ENCODE measurements at places on chromosomes 7 and 10. TPM values are rescaled to one million over a fixed set of nuclear protein-coding genes. Genes with fewer than 3 reads are reported as not detected.

Gene ANAPC16
- 82.6 TPM for total RNA-seq

Gene LLCFC1
- not detected for total RNA-seq

Gene CFAP70
- total RNA-seq, result 0.12 TPM

Gene FKBP6
- not detected for total RNA-seq

Gene PRSS37
- total RNA-seq, result not detected

Gene SLC26A3
- not detected for total RNA-seq

Gene TAS2R3
- total RNA-seq, result not detected

Gene HOXA7
- 4.7 TPM for total RNA-seq

Gene GPR26
- total RNA-seq, result not detected

Gene MACC1
- total RNA-seq, result not detected

Gene COL1A2
- total RNA-seq, result not detected

Gene GJC3
- not detected for total RNA-seq

Gene SMURF1
- 23.3 TPM for total RNA-seq

Gene CCL26
- total RNA-seq, result 6.8 TPM

Gene HOXA10
- total RNA-seq, result 7.5 TPM

Gene C7orf57
- 0.20 TPM for total RNA-seq

Gene PPP1R17
- total RNA-seq, result not detected

Gene MRC1
- not detected for total RNA-seq
